ENCODE measurements at places on chromosomes 1 and 21. TPM values are rescaled to one million over a fixed set of nuclear protein-coding genes. Genes with fewer than 3 reads are reported as not detected.

Gene BTBD19
- total RNA-seq, result 5.8 TPM

Gene ATP5PB
- total RNA-seq, result 268 TPM

Gene REN
- not detected for total RNA-seq

Gene TNNT2
- total RNA-seq, result not detected

Gene LRRN2
- 0.34 TPM for total RNA-seq

Gene UBASH3A
- not detected for total RNA-seq

Gene FMO1
- total RNA-seq, result 0.16 TPM

Gene FCRL1
- not detected for total RNA-seq

Gene FHAD1
- 0.32 TPM for total RNA-seq

Gene LAMTOR5
- 81.0 TPM for total RNA-seq

Gene SAMD13
- 0.94 TPM for total RNA-seq

Gene C1QC
- not detected for total RNA-seq

Gene PLPP3
- total RNA-seq, result 435 TPM

Gene SLC1A7
- total RNA-seq, result 2.4 TPM

Gene AMY1B
- total RNA-seq, result not detected

Gene PDE4B
- total RNA-seq, result 8.8 TPM

Gene CDA
- not detected for total RNA-seq

Gene NHLH2
- total RNA-seq, result under 0.01 TPM

Gene FMOD
- 3.6 TPM for total RNA-seq

Gene KCNT2
- total RNA-seq, result 1.7 TPM

Gene RAP1GAP
- total RNA-seq, result 0.16 TPM

Gene TIAM1
- 6.0 TPM for total RNA-seq

Gene ETS2
- total RNA-seq, result 10.9 TPM

Gene CYP4A22
- not detected for total RNA-seq

Gene NFASC
- total RNA-seq, result 0.77 TPM

Gene PCBP3
- 1.1 TPM for total RNA-seq

Gene WNT2B
- 4.6 TPM for total RNA-seq

Gene FMN2
- not detected for total RNA-seq

Gene ZMPSTE24
- total RNA-seq, result 46.5 TPM

Gene SYNJ1
- total RNA-seq, result 5.8 TPM

Gene TCP10L
- 0.32 TPM for total RNA-seq

Gene RPS6KA1
- total RNA-seq, result 0.52 TPM

Gene E2F2
- not detected for total RNA-seq

Gene LEPR
- total RNA-seq, result 16.7 TPM

Gene OR2W3
- not detected for total RNA-seq

Gene TRABD2B
- under 0.01 TPM for total RNA-seq

Gene CYP4A11
- total RNA-seq, result not detected

Gene AADACL3
- not detected for total RNA-seq

Gene GUCA2A
- total RNA-seq, result not detected

Gene GSTM5
- total RNA-seq, result 13.4 TPM

Gene PLXNA2
- 4.1 TPM for total RNA-seq

Gene KRTAP12-2
- not detected for total RNA-seq

Gene DAB1
- 0.32 TPM for total RNA-seq

Gene HSPG2
- total RNA-seq, result 112 TPM

Gene CLCNKA
- total RNA-seq, result not detected

Measured in bronchial smooth muscle cell (primary cell).